Heart left ventricle (tissue), 16 donors: ENCODE measurements at places on chromosomes 11 and 22. TPM values are rescaled to one million over a fixed set of nuclear protein-coding genes. Genes with fewer than 3 reads are reported as not detected.

DNA sequence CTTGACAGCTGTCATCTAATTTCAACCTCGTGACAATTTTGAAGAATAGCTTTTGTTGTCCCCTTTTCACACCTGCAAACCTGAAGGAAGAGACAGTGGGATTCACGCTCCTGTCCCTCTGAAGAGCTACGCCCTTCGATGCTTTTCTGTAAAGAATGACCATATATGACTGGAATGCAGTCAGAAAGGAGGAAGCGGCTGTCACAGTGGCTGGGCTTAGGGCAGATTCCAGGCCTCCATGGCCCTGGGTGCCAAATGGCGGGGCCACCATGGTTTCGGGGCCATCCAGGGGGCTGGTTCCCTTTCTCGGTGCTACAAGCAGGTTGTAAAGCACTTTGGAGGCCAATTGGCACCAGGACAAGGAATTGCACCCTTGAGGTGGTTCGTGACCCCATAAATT, 22.2 kb upstream of the FGF19 start:
- peaks cover 48% of the 10 kb centered on the region for H3K27me3 ChIP-seq
- H3K27ac ChIP-seq, result no peak overlapping the region
- no peaks in the 10 kb centered on the region for H3K36me3 ChIP-seq
- H3K4me3 ChIP-seq, result no peak overlapping the region
- no peaks in the 10 kb centered on the region for H3K4me1 ChIP-seq

GRCh38 chr11:57885298-57886050, 123.9 kb downstream of the CTNND1 start:
- H3K27ac ChIP-seq, result no peak overlapping the region
- no peaks in the 10 kb centered on the region for H3K27me3 ChIP-seq
- no peaks in the 10 kb centered on the region for H3K36me3 ChIP-seq
- no peak overlapping the region for H3K4me3 ChIP-seq
- no peaks in the 10 kb centered on the region for H3K4me1 ChIP-seq
- DNase-seq, result no peak

DNA sequence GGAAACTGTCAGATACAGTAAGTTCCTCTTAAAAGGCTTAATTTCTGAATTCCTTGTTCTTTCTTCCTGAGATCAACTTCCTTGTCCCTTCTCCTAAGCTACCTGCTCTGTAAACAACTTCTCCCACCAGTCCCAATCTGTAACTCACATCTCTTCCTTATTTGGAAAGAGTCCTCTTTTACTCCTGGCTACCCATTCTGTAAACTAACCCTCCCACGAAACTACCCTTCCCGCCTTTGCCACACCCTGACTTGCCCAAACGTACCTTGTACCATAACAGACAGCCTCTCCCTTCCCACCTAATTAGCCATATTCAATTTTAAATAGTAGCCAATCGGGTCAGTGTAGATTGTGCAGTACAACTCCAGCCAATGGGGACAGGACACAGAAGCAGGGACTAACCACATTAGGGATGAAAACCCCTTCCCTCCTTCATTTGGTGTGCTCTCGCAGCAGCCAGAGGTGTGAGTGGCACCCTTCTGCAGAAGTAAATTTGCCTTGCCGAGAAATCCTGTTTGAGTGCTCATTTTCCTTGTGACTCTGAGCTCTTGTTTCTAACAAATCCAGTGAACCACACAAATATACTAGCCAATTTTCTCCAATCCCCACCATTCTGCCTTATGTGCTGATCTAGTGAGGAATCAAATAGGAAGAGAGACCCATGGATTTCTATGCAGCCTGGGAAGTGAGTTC, 49.5 kb downstream of the ZNF280B start:
- no peaks in the 10 kb centered on the region for H3K36me3 ChIP-seq
- DNase-seq, result no peak
- H3K4me1 ChIP-seq, result no peaks in the 10 kb centered on the region
- H3K4me3 ChIP-seq, result no peak overlapping the region

DNA sequence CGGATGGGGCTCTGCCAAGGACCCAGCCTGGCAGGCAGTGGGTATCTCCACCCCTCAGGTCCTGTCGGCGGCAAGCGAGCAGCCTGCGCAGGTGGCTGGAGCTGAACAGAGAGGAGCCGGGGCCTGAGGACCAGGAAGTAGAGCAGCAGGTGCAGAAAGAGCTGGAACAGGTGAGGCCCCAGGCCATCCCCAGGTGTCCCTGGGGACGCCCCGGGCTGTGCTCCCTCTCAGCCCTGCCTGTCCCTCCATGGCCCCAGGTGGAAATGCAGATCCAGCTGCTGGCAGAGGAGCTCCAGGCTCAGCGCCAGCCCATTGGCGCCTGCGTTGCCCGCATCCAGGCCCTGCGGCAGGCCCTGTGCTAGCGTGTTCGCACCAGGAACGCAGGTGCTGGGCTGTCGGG, 44.0 kb downstream of the PISD start:
- no peaks in the 10 kb centered on the region for H3K27me3 ChIP-seq
- peaks cover 39% of the 10 kb centered on the region for H3K36me3 ChIP-seq
- H3K27ac ChIP-seq, result no peak overlapping the region
- H3K4me1 ChIP-seq, result peaks cover 16% of the 10 kb centered on the region
- H3K4me3 ChIP-seq, result no peak overlapping the region

AQP11 gene
- total RNA-seq, result 0.65 TPM

DNA sequence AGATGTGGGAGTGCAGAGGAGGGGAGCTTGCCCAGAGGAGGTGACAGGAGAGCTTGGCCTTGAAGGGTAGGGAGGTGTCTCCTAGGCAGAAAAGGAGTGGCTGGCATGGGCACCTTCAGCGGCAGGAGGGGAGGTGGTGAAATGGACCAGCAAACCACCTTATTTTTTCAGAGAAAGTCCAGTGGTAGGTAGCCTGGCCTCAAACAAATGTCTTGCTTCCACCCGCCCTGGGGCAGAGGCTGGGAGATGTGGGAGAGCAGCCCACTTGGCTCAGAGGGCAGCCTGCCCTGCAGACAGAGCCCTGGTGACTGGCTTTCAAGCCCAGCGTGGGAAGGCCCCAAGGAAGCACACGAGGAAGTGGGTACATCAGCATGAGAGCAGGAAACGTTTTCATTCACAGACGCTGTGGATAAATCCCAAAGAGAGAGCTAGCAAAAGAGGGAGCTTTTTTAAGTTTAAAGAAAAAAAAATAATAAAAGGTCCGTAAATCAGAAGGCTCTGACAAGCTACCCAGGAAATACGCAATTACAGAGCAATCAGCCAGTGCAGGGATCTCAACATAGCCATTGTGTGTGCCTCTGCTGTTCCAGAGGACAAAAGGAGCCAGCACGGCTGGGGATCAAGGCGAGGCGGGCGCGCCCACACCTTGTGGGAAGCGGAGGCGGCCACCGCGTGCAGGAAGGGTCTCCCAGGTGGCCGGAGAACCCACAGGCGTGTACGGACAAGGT, 238.7 kb upstream of the PLET1 start:
- no peaks in the 10 kb centered on the region for H3K36me3 ChIP-seq
- no peak overlapping the region for H3K27ac ChIP-seq
- H3K27me3 ChIP-seq, result no peaks in the 10 kb centered on the region

MRGPRX4 gene
- total RNA-seq, result not detected

MS4A7 gene
- 57.1 TPM for total RNA-seq

SERHL2 gene
- total RNA-seq, result 2.7 TPM

DNA sequence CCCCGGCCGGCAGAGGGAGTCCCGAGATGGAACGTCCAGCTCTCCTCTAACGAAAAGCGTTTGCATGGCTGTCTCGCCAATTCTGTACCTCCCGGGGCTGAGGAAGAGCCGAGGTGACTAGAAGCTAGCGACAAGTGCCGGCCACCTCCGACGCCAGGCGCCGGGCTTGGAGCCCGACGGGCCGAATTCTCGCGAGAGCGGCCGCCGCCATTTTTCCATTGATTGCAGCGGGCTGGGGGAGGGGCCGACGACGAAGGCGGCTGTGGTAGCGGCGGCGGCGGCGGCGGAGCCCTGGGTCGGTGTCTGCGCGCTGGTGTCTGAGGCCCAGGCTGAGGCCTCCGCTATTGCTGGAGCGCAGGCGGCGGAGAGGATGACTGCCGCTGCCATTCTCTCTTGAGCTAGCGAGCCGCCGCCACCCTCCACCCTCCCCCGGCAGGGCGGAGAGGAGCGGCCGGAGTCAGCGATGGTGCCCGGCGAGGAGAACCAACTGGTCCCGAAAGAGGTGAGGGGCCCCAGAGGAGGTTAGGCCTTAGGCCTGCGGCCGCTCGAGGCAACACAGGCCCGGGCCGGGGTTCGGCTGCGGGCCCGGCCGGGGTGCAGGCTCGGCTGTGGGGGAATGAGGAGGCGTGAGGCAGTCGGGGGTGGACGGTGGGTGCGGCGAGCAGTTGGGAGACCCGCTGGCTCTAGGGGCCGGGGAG, at the start of gene USP47:
Gene USP47 (plus strand): TSS at position 250 of the 698 bp plus-strand sequence. CDS start 214 bp downstream, at position 464.
- H3K36me3 ChIP-seq, result no peaks in the 10 kb centered on the region
- no peaks in the 10 kb centered on the region for H3K27me3 ChIP-seq
- H3K27ac ChIP-seq, result peak within 1 kb of the TSS; percentile 97
- peak; percentile 95 for DNase-seq
- H3K4me1 ChIP-seq, result peaks cover 36% of the 10 kb centered on the region
- H3K4me3 ChIP-seq, result peak within 1 kb of the TSS; percentile 86

- H3K4me1 ChIP-seq, result peaks cover 11% of the 10 kb centered on the region
- H3K27ac ChIP-seq, result no peak overlapping the region
- H3K36me3 ChIP-seq, result no peaks in the 10 kb centered on the region
- H3K27me3 ChIP-seq, result no peaks in the 10 kb centered on the region
Observed at GRCh38 chr11:100791103-100791502, 104.0 kb downstream of the ARHGAP42 start.

DNA sequence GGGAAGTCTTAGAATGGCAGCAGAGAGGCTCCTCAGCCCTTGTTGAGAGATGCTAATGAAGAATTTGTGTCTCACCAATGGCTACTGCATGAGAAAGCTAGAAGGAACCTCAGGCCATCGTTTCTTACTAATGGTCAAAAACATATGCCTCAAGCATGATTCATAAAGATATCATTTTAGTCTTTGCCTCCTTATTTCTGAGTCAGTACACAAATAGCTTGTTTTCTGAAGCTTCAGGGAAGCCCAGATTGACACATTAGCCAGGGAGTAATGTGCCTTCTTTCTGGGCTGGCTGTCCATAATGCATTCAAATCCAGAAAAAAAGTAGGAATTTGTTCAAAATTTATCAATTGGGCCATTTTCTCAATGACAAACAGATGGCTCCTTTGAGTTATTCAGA, 169.4 kb upstream of the ZBED5 start:
- no peaks in the 10 kb centered on the region for H3K27me3 ChIP-seq
- no peak overlapping the region for H3K4me3 ChIP-seq
- H3K36me3 ChIP-seq, result no peaks in the 10 kb centered on the region
- DNase-seq, result no peak
- no peaks in the 10 kb centered on the region for H3K4me1 ChIP-seq

KCNA4 gene
- total RNA-seq, result 6.8 TPM

HOATZ gene
- total RNA-seq, result not detected

GRCh38 chr11:128294001-128294670, 293.2 kb downstream of the ETS1 start:
- no peak overlapping the region for H3K27ac ChIP-seq
- H3K27me3 ChIP-seq, result no peaks in the 10 kb centered on the region
- no peak for DNase-seq

MIAT gene
- total RNA-seq, result 0.54 TPM

DNA sequence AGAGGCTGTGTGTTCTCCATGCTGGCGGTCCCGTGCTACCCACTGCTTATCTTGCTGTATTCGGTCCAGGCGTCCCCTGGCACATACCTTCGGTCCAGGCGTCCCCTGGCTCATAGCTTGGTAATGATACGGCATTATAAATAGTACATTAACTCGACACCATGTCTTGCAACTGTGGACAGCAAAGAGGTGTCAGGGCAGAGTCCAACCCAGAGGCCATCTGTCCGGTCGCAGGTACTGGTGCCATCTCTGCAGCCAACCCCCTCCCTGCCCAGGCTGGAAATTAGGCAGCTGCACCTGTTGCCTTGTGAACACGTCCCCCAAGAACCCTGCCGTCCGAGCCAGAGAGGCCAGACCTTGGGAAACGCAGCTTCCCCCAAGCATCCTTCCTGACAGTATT, 634.3 kb downstream of the BRD1 start:
- H3K36me3 ChIP-seq, result no peaks in the 10 kb centered on the region
- DNase-seq, result peak; percentile 76
- no peak overlapping the region for H3K4me3 ChIP-seq
- no peak overlapping the region for H3K27ac ChIP-seq
- H3K27me3 ChIP-seq, result no peaks in the 10 kb centered on the region

OR51E2 gene
- total RNA-seq, result not detected

NPAS4 gene
- total RNA-seq, result not detected

- H3K36me3 ChIP-seq, result no peaks in the 10 kb centered on the region
- DNase-seq, result peak; percentile 5
- no peaks in the 10 kb centered on the region for H3K4me1 ChIP-seq
- no peak overlapping the region for H3K27ac ChIP-seq
- H3K27me3 ChIP-seq, result peaks cover 3% of the 10 kb centered on the region
- no peak overlapping the region for H3K4me3 ChIP-seq
Observed at GRCh38 chr11:134632347-134633119, 220.5 kb upstream of the B3GAT1 start.

VSIG10L2 gene
- not detected for total RNA-seq

NAT10 gene
- 20.8 TPM for total RNA-seq

SHISAL1 gene
- total RNA-seq, result 0.34 TPM

DNA sequence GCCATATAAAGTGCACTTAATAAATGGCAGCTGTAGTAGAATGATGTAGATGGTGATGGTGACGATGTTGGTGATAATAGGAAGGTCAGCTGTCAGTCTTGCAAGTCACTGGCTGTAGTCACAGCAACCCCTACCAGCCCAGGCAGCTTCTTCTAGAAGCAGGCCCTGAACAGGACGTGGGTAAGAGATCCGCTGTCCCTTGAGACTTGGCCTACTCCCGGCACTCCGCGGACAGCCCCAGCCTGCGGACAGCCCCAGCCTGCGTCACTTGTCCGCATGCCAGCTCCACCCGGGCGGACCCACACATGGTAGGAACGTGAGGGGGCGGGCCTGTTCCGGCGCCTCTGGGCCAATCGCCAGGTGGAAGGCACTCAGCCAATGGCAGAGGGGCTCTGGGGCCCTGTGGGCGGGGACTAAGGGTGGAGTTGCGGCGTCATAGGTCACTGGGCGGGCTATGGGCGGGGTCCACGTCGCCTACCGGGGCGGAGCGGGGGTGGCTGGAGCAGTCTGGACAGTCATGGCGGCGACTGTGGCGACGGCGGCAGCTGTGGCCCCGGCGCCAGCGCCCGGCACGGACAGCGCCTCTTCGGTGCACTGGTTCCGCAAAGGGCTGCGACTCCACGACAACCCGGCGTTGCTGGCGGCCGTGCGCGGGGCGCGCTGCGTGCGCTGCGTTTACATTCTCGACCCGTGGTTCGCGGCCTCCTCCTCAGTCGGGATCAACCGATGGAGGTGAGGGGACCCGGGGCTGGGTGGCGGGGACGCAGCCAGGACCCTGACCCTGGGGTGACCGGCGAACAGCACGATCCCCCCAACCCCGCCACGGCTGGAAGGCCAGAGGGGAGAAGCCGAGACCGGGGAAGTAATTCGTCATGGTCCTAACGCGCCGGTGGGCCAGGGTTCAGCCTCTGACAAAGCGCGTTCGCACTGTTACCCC, at the start of gene CRY2:
Gene CRY2 (plus strand): TSS at position 502 of the 937 bp plus-strand sequence. CDS start 16 bp downstream, at position 518.
- DNase-seq, result peak; percentile 99
- H3K36me3 ChIP-seq, result no peaks in the 10 kb centered on the region
